Right lobe of liver (tissue), 6 donors: ENCODE measurements at places on chromosomes 12 and 14. TPM values are rescaled to one million over a fixed set of nuclear protein-coding genes. Genes with fewer than 3 reads are reported as not detected.

DNA sequence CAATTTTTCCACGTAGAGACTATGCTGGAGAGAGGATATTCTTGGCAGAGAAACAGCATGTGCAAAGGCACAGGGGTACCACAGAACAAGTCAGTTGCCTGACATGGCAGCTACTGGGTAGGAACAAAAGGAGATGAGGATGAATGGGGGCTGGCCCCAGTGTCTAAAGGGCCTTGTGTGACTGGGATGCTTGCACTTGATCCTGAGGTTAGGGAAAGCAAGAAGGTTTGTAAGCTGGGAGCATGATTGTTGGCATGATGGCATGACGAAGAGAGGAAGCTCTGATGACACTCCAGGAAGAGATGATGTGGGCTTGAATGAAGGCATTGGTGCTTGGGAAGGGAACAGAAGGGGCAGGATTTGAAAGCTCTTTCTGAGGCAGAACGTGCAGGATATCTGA, 139.1 kb downstream of the ZFP36L1 start:
- H3K36me3 ChIP-seq = no peaks in the 10 kb centered on the region
- H3K4me1 ChIP-seq = peaks cover 15% of the 10 kb centered on the region
- H3K27ac ChIP-seq = no peak overlapping the region
- H3K27me3 ChIP-seq = no peaks in the 10 kb centered on the region
- no peak for DNase-seq

DNA sequence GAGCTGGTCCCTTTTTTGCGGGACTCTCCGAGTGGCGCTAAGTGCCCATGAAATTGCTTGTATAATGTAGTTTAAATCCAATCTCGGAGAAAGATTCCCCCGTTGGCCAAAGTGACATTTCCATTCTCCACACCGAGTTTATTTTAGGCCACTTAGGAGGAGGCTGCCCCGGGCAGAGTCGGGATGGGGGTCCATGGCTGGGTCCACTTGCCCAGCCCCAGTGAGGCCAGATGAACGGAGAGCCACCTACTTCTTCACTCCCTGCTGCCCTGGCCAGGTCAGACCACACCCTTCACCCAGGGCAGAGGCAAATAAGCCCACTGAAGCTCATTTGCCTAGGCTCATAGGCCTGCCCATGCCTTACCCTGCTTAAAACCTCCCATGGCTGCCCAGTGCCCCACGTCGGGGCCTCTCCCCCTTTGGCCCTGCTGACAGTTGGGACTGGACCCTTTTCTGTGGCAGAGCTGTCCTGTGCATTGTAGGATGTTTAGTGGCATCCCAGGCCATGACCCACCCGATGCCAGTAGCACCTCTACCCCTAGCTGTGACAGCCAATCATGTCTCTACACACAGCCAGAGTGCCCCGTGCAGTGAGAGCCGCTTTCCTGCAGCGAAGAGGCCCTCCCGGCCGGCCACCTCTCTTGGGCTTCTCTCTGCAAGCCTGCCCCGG, 51.3 kb downstream of the FAM222A start:
- no peaks in the 10 kb centered on the region for H3K36me3 ChIP-seq
- H3K4me1 ChIP-seq = peaks cover 6% of the 10 kb centered on the region
- H3K27ac ChIP-seq = no peak overlapping the region
- H3K27me3 ChIP-seq = no peaks in the 10 kb centered on the region
- H3K4me3 ChIP-seq = no peak overlapping the region
- DNase-seq = peak; percentile 37

- H3K4me1 ChIP-seq = no peaks in the 10 kb centered on the region
- no peaks in the 10 kb centered on the region for H3K27me3 ChIP-seq
- peak; percentile 50 for DNase-seq
Measured at GRCh38 chr12:2179953-2180736, 127.4 kb downstream of the CACNA1C start.

DNA sequence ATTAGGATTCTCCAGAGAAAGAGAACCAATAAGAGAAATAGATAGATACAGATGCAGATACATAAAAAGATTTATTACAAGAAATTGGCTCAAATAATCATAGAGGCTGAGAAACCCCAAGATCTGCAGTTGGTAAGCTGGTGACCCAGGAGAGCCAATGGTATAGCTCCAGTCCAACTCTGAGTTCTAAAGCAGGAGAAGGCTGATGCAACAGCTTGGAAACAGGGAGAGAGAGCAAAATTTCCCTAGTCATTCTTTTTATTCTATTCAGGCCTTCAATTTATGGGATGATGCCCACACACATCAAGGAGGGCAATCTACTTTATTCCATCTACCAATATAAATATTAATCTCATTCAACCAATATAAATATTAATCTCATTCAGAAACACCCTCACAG, 218.2 kb downstream of the PRKD1 start:
- H3K27ac ChIP-seq = no peak overlapping the region
- no peak for DNase-seq
- no peaks in the 10 kb centered on the region for H3K4me1 ChIP-seq
- no peak overlapping the region for H3K4me3 ChIP-seq
- no peaks in the 10 kb centered on the region for H3K36me3 ChIP-seq

GRCh38 chr14:81222691-81223090, 1.9 kb upstream of the GTF2A1 start:
- H3K27me3 ChIP-seq = no peaks in the 10 kb centered on the region
- H3K27ac ChIP-seq = peak overlapping the region; percentile 98
- DNase-seq = no peak
- no peaks in the 10 kb centered on the region for H3K4me1 ChIP-seq

DNA sequence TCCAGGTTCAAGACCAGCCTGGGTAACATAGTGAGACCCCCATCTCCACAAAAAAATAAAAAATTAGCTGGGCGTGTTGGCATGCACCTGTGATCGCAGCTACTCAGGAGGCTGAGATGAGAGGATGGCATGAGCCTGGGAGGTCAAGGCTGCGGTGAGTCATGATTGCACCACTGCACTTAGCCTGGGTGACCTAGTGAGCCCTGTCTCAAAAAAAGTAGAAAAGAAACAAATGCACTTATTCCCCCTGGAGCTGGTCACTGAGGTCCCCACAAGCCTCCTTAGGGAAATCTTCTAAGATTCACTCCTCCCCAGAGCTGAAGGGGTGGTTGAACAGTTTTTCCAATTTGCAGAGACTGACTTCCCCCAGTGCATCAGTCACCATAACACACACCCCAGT, 1.6 kb downstream of the CD9 start:
- H3K4me3 ChIP-seq = peak overlapping the region; percentile 73
- DNase-seq = no peak
- H3K36me3 ChIP-seq = no peaks in the 10 kb centered on the region
- H3K4me1 ChIP-seq = no peaks in the 10 kb centered on the region
- no peak overlapping the region for H3K27ac ChIP-seq

DNA sequence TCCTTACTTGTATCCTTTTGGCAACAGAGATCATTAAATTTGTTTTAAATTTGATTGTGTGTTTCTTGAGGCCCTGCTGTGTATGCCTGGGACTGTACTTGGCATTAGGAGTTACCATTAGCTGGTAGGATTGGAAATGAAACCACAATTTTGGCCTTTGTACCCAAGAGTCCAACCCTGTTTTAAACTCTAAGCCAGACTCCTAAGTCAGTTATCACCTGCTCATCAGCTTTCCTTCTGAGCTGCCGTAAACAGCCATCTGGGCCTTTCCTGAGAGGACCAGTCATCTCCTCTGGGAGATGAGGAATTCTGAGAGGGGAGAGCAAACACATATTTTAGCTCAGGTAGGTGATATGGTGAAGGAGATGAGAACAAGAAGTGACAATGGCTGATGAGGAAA, 74.3 kb upstream of the SRSF5 start:
- no peaks in the 10 kb centered on the region for H3K27me3 ChIP-seq
- no peak for DNase-seq
- H3K4me3 ChIP-seq = no peak overlapping the region
- H3K27ac ChIP-seq = peak overlapping the region; percentile 53
- no peaks in the 10 kb centered on the region for H3K4me1 ChIP-seq

- DNase-seq = no peak
- H3K27me3 ChIP-seq = no peaks in the 10 kb centered on the region
- no peak overlapping the region for H3K27ac ChIP-seq
- no peaks in the 10 kb centered on the region for H3K36me3 ChIP-seq
- no peaks in the 10 kb centered on the region for H3K4me1 ChIP-seq
Measured at GRCh38 chr12:58967561-58967960, 47.3 kb upstream of the LRIG3 start.

- DNase-seq = no peak
- no peaks in the 10 kb centered on the region for H3K4me1 ChIP-seq
- no peaks in the 10 kb centered on the region for H3K36me3 ChIP-seq
- H3K27ac ChIP-seq = no peak overlapping the region
- no peak overlapping the region for H3K4me3 ChIP-seq
Measured at GRCh38 chr14:36340276-36340890, 19.9 kb upstream of the MBIP start.

- H3K27me3 ChIP-seq = no peaks in the 10 kb centered on the region
- H3K36me3 ChIP-seq = no peaks in the 10 kb centered on the region
- no peak overlapping the region for H3K4me3 ChIP-seq
- H3K27ac ChIP-seq = no peak overlapping the region
Measured at GRCh38 chr14:51321036-51321435, 81.0 kb downstream of the TMX1 start.

DNA sequence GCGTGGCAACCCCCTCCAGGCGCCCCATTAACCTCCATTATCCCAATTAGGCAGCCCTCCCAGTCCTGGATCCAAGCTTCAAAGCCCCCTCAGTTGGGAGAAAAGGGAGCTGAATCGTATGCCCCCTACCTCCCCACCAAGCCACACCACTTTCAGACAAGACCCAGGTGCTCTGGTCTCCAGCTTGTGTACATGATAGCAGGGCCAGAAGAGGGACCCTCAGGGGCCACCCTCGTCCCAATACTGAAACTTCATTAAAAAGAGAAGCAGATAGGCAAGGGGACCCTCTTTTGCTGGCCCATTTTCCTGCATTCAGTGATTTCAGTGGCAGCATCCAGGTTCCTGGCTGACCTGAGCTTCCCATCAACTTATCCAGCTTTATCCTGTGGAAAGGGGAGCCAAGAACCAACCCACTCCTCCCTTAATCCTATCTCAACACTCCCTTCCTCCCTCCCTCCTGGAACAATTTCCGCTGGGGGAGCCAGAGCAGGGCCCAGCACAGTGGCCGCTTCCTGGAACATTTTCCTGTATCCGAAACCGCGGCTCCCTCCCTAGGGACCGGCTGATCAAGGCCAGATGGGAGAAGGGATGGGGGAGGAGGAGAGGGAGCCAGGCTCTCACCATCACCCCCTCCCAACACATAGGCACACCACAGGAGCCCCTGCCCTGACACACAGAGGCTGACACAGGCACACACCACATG, 9.5 kb upstream of the SP7 start:
- H3K27me3 ChIP-seq = no peaks in the 10 kb centered on the region
- H3K27ac ChIP-seq = peak overlapping the region; percentile 0
- H3K4me1 ChIP-seq = no peaks in the 10 kb centered on the region
- no peak for DNase-seq
- H3K4me3 ChIP-seq = peak overlapping the region; percentile 50

GRCh38 chr12:91654087-91654486, 471.5 kb upstream of the DCN start:
- DNase-seq = no peak
- no peak overlapping the region for H3K27ac ChIP-seq
- H3K36me3 ChIP-seq = no peaks in the 10 kb centered on the region
- H3K27me3 ChIP-seq = no peaks in the 10 kb centered on the region

DNA sequence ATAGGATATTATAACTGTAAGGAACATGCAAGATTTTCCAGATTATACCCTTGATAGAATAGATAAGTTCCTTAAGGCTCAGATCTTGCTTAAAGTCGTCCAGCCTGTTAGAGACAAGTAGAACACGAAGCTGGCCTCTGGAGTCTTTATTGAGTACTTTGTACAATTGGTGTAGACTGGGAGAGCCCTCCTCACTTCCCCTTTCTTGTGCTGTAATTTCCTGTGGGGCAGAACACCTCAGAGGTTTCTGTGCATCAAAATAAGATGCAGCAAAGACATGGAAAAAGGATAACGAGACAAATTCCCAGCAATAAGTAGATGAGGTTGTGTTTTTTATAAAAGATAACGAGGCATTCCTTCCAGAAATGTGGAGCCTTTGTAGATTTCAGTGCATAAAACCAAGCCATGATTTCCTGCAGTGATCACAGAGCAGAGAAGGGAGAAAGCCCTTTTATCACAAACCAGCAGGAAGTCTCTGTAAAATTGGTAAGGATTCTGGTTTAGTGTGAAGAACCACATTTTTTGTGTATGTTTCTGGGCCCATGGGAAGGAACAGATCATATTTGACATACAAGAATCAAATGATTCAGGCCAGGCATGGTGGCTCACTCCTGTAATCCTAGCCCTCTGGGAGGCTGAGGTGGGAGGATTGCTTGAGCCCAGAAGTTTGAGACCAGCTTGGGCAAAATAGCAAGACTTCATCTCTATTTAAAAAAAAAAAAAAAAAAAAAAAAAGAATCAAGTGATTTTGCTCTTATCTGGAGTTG, 18.0 kb downstream of the GPRC5A start:
- H3K27ac ChIP-seq = no peak overlapping the region
- H3K4me1 ChIP-seq = no peaks in the 10 kb centered on the region
- no peak overlapping the region for H3K4me3 ChIP-seq
- DNase-seq = no peak
- H3K27me3 ChIP-seq = no peaks in the 10 kb centered on the region

DNA sequence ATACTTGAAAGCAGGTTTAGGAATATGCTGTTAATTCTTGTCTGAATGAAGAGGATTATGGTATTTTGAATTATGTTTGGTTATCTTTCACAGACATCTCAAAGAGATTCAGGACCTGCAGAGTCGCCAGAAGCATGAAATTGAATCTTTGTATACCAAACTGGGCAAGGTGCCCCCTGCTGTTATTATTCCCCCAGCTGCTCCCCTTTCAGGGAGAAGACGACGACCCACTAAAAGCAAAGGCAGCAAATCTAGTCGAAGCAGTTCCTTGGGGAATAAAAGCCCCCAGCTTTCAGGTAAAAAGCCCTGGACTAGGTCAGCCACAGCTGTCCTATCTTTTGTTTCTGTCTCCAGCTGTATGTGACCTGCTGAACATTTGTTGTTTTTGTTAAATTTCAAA, 52.1 kb downstream of the RAD52 start:
- no peak overlapping the region for H3K4me3 ChIP-seq
- H3K4me1 ChIP-seq = no peaks in the 10 kb centered on the region
- peaks cover 22% of the 10 kb centered on the region for H3K36me3 ChIP-seq

DNA sequence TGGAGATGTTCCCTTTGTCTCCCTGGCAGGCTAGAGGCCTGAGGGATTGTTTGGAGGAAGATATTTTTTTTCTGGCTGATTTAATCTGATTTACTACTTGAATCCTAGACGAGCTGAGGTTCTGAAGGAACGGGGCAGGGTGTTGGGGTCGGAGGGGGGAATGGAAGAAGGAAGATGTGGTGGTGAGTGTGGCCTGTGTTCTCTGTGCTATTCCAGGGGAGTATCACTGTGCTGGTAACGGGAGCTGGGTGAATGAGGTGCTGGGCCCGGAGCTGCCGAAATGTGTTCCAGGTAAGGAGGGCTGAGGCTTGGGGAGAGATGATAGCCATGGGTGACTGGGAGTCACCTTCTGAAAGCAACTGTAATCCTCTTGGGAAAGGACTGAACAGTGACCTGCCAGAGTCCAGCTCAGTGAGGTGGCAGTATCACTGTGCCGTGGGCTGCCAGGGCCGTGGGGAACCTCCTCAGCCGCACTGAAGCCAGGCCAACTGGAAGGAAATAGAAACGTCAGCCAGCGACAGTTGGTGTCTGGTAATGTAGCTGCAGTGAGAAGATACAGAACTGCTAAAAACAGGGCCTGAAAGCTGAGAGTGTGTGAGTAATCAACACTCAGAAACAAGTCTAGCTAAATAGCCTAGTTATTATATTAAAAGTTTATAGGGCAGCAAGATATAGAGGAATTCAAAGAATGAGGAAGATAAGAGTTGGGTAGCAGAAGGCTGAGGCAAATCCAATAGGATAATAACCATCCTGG, 7.9 kb downstream of the C1S start:
- H3K4me1 ChIP-seq = peaks cover 68% of the 10 kb centered on the region
- H3K4me3 ChIP-seq = peak overlapping the region; percentile 0
- H3K36me3 ChIP-seq = peaks cover 71% of the 10 kb centered on the region

Gene GAS2L3
- 2.1 TPM for total RNA-seq

Gene NPFF
- not detected for total RNA-seq

Gene ANGEL1
- 16.6 TPM for total RNA-seq

Gene GUCY2C
- total RNA-seq = not detected

Gene PRIMA1
- total RNA-seq = not detected
